Stimulated activated CD4-positive, alpha-beta T cell treated with anti-CD3 and anti-CD28 coated beads, Interleukin-15, amount 100 ng/mL, for 24 hours (primary cell): ENCODE measurements at places on chromosomes 7 and 10.

GRCh38 chr7:2520131-2520760, 672 bp downstream of the LFNG start:
- peak; percentile 56 for DNase-seq

- no peak for DNase-seq
Observed at GRCh38 chr10:96814264-96814663, 17.8 kb upstream of the LCOR start.

DNA sequence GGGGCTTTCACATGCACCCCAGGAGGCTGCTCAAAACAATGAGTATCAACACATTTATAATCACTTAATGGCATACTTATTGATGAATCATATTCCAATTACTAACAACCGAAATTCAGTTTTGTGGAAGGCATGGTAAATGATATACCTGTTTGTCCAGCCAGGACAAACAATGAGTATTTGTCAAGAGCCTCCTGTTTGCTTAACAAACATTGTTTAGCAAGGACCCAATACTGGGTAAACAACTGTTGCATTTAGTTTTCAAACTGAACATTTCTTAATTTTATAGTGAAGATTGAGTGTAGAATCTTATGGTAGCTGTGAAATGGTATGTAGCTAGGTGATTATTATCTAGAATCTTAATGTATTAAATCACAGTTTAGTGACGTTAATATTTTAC, 473.7 kb downstream of the ATRNL1 start:
- no peak for DNase-seq

GRCh38 chr7:73856941-73857340, 4.0 kb upstream of the TMEM270 start:
- no peak for DNase-seq

- DNase-seq: no peak
Observed at GRCh38 chr10:84539216-84539615, 210.8 kb downstream of the CCSER2 start.

DNA sequence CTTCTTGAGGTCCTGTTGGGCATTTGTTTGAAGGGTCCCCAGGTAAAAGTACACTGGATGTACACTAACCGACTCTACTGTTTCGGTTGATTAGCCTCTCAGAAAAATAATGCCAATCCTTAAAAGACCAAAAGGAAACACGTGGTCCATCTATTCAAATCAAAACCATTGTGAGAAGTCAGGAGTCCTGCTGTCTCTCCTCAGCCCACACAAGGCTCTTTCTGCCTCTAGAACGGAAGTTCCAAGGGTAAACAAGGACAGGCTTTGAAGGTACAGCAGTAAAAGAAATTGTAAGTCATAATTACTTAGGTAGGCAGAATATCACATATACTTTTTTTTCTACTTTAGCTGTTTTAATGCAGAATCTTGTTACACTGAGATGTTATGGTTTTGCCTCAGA, 71.7 kb upstream of the TPK1 start:
- no peak for DNase-seq

DNA sequence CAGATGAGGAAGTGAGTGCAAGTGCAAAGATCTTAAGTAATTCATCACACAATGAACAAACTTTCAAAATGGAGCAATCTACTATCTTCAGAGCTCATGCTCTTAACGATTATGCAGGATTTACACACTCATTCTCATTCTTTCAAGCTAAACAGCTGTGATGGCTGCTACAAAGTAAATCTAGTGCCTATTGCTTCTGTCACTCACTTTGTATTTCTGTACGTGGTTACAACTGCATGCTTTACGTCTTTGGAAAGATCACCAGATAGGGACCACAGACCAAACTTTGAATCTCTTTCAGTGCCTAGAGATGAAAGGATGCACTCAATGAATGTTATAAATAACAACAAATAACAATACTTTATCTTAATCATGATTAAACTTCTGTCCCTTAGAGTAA, 194.6 kb downstream of the MAGI2 start:
- no peak for DNase-seq

GRCh38 chr10:123870260-123870659, 21.3 kb downstream of the CPXM2 start:
- no peak for DNase-seq

DNA sequence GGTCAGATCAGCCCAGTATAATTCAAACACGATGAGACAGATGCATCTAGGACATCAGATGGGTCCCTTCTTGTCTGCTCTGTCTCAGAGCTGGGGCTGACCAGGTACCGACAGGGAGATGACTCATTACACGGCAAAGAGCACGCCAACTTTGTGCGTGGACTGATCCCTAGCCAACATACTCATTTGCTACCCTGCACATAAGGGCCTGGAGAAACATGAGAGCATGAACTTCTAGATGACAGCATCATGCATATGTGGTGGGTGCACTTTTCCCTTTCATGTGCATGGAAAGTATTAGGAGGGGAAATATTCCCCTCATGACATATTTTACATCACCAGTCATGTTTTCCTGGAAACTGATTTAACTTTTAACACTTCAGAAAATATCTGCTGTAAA, 35.1 kb upstream of the NPVF start:
- no peak for DNase-seq

DNA sequence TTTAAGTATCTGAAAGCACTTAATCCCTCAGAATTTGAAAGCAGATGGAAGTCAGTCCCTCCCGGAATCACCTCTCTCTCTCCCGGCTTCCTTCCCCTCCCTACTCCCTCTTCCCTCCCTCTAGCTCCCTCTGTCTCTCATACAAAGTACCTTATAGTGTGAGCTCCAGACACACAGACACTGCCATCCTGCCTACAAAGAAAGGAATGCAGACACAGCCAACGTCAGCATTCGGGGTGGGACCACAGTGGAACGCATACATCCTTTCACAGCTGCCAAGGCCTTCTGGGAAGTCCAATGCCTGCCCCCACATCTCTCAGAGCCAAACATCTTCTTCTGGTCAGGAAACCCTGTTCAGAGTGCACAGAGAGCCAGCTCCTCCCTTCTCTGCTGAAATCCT, 9.3 kb downstream of the NOD1 start:
- no peak for DNase-seq

- no peak for DNase-seq
Observed at GRCh38 chr10:123301077-123301857, 147.1 kb downstream of the BUB3 start.

- no peak for DNase-seq
Observed at GRCh38 chr7:30164567-30164966, 29.8 kb downstream of the MTURN start.

GRCh38 chr10:13074563-13075451, 25.2 kb upstream of the OPTN start:
- DNase-seq: peak; percentile 76

GRCh38 chr7:116447966-116448839, 51.3 kb upstream of the CAV2 start:
- DNase-seq: no peak

- peak; percentile 66 for DNase-seq
Observed at GRCh38 chr7:139682136-139683013, 95.4 kb downstream of the HIPK2 start.

- peak; percentile 1 for DNase-seq
Observed at GRCh38 chr7:21106296-21106732, 319.6 kb upstream of the SP8 start.

GRCh38 chr10:86447432-86447831, 74.2 kb downstream of the WAPL start:
- DNase-seq: no peak

DNA sequence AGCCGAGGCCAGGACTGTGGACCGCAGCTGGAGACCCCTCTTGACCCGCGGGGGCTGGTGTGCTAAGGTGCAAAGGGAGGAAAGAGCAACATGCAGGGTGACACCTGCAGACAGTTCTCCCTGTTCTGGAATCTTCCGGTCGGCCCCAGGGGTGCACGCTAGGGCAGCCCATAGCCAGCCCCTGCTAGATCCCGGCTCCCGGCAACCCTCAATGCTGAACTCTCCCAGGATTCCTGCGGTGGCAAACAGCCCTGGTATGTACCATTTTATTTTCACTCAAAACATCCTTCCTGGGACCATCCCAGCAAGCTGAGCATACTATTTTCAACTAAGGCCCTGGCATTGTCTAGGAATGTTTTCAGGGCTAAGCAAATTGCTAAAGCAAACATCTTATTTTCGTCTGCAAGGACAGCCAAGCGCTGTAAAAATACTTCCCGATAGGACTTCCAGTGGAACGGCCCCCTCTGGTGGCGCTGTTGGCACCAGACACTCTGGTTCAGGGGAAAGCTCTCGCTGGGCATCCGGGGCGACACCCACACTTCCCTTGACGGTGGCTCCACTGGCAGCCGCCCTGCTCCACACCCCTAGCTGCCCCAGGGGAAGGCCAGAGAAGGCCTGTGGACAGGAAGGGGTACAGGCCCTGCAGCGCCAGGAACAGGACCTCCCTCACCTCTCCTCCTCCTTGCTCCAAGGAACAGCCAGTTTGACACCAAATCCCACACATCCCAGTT, 99.4 kb downstream of the CTBP2 start:
- DNase-seq: peak; percentile 70

DNA sequence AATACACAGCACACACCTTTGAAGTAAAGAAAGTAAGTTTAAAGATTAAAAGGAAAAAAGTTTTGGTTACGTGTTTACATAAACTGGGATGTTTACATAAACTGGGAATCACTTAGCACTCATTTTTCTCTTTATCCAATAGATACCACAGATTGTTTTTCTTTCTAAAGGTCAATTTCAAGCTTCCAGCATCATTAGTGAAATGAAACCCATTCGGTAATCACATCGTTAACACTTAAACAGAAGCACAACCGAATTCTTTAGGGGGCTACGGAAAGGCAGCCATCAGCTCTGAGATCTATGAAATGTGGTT, 1.1 kb downstream of the ODAD2 start:
- no peak for DNase-seq

DNA sequence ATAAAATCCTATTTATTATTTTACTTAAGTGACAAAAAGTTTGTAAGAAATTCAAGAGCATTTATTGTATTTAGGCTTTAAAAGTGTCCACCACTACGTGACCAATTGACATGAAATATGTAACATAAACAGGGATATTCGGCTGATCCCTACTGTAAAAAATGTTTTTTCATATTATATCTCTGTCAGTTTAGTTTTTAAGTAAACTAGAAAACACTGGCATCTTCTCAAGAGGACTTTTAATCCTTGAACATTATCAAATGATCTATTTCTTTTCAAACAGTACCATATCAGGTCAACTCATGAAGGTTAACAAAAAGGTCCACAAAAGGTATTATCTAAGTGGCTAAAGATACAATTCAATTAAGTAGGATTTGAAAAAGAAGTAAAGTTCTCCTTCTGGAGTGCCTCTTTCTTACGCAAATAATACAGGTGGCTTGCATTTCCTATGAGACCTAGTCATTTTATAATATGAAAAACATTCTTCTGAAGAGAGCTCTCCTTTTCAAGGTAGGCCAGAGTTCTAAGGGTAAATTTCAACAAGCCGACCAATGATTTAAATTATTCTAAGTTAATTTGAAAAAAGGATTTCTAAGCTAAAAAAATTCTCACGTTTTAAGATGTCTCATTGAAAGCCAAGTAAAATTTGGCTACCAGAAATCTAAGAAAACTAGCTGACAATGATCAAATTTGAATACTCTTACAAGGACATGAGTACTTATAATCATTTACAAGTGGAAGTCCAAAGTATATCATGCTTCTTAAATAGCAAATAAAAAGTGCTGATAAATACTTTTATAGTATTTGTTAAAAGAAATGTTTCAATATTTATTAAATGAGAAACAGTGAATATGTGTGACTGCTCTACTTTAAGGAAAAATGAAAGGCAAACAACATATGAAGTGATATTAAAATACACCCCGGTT, 133.5 kb downstream of the NRBF2 start:
- no peak for DNase-seq

- no peak for DNase-seq
Observed at GRCh38 chr10:49037187-49037586, 78.1 kb downstream of the VSTM4 start.

- no peak for DNase-seq
Observed at GRCh38 chr10:30365278-30365677, 16.2 kb upstream of the MTPAP start.

GRCh38 chr10:10014846-10015245, 1002.8 kb upstream of the CELF2 start:
- no peak for DNase-seq

GRCh38 chr7:84384417-84384816, 189.8 kb upstream of the SEMA3A start:
- no peak for DNase-seq

DNA sequence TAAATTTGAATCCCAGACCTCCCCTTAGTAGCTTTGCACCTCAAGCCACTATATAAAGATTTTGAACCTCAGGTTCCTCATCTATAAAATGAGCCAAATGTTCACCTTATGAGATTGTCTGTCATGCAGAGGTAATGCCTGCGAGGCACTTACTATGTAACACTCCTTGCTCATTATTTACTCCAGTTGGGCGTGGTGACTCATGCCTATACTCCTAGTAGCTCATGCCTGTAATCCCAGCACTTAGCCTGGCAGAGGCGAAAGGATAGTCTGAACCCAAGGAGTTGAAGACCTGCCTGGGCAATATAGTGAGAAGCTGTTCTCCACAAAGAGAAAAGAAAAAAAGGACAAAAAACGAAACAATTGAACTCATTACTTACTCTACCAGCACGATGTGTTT, 82.2 kb downstream of the MDFIC start:
- DNase-seq: no peak

DNA sequence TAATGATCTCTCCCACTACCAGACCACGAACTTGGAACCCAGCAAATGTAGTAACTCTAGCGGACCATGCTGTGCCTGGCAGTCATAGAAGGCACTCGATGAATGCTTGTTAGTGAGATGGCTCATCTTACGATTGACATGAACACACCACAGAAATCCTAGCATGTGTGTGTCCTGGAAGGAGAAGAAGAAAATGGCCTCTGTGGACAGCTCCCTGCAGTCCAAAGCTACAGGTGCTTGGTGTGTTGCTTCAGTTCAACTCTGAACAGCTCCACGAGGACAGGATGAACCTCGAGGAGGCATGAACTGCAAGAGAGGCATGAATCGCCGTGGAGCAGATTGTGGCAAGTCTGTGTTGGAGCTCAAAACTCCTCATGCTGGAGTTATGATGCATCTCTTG, 93.5 kb downstream of the KLF6 start:
- no peak for DNase-seq

DNA sequence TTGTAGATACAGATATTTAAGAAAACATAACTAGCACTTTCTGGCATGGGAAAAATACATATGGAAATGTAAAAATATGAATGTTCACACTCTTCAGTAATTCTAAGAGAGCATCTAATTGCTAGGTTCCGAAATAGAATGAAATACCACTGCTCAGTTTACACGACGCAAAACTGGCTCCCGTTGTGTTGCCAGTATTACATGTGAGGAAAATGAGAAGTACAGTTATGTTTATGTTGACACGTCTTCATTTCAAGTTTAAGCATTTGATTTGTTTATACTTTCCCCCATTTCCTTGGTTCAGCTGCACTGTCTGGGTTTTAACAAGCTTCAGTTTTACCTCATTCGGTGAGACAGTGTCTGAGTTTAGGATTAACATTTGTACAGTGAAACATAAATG, 275.8 kb upstream of the SEMA3D start:
- DNase-seq: no peak
